ENCODE measurements at places on chromosomes 16 and 17.

DNA sequence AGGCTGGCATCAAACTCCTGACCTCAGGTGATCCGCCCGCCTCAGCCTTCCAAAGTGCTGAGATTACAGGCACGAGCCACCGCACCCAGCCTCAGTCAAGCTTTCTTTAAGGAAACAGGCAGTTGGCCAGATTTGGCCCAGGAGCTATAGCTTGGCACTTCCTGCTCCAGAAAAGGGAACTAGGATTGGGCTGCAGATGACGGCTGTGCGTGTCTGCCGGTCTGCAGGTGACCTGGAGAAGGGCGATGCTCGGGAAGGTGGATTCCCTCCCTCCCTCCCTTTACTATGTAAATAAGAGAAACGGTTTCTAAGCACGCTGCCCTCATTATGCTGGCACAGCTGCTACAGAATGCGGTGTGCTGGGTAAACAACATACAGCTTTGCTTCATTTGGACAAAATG is 215.9 kb downstream of the RPTOR start:
- no peak for DNase-seq

GRCh38 chr16:11392041-11392581 is 46.9 kb downstream of the RMI2 start:
- no peak for DNase-seq

DNA sequence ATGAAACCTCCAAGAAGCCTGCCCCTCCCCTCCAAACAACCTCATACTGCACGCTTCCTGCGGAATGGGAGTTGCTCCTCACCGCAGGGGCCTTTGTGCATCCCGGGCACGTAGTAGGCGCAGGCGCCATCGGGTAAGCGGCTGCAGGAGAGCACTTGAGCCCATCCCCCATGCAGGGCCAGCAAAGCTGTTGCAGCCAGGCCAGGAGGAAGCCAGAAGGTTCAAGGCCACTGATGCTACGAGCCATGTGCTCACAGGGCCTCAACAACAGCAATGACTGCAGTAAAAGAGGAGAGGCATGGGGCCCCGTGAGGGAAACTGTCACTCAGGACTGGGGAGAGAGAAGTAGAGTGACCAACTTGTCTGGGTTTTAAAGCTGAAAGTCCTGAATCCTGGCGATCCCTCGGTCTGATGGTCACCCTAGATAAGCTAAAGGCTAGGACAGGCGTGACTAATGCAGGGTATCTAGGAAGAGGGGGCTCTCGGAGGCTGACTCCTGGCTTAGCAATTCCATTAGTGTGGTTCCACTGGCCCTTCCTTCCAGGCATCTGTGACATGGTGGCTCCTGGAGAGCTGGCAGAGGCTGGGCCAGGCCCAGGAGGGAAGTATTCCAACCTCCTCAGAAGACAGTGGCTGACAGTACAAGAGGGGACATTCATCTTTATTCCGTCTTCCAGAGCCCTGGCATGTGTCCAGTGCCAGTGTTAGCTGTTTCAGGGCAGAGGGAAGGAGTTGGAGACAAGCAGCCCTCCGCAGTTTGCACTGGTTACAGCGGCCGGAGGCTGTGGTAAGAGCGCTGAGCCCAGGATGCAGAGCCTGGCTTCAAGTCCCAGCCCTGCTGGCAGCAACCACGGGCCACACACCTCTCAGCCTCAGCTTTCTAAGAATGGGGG is 20.8 kb downstream of the GOSR2 start:
- DNase-seq = no peak

GRCh38 chr16:56338566-56339318 is 86.6 kb downstream of the AMFR start:
- no peak for DNase-seq

GRCh38 chr17:77973953-77974352 is 15.4 kb downstream of the TNRC6C start:
- no peak for DNase-seq

GRCh38 chr17:36657390-36657762 is 56.0 kb downstream of the MRM1 start:
- no peak for DNase-seq

DNA sequence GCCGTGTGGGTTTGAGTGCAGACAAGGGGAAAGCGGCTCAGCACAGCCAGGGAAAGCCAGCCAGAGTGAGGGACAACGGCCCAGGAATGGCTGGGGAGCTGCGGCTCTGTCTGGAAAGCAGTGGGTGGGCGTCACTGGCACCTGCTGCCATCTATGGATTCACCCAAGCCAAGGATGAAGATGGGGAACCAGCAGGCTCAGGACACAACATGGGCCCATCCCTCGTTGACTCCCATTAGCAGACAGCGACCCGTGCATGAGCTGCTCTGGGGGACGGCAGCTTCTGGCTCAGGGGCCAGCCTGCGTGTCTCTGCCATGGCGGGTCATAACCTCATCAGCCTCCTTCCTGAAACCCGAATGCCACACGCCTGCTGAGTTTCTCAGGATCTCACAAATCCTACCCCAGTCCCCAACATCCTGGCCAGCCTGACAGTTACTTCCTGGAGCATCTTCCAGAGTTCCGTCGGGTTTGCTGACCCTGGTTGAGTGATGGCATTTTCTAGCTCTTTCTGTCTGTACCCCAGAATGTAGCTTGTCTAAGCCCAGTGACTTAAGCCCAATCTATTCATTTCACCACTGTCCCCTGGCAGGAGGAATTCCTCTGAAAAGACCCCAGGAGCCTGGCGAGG is 50.7 kb downstream of the SLC7A5 start:
- no peak for DNase-seq

DNA sequence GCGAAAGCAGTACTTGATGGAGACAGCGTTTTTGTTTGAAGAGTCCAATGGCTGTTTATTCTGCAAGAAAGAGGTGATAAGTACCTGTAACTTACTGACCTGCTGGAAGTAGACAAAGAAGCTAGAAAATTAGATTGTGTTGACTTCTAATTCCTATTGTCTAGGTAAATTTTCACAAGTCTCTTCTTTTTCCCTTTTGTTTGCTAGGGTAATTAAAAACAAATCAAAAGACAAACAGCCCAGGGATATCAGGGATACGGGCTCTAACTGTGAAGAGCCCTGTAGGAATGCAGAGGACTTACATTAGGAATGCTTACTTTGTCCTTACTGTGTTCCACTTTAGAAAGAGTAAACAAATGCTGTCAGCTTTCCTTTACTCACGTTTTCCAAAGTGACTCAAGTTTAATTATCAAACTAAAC is 7.0 kb downstream of the PSME3IP1 start:
- no peak for DNase-seq

GRCh38 chr17:300881-301280 is 51.7 kb downstream of the RPH3AL start:
- no peak for DNase-seq

DNA sequence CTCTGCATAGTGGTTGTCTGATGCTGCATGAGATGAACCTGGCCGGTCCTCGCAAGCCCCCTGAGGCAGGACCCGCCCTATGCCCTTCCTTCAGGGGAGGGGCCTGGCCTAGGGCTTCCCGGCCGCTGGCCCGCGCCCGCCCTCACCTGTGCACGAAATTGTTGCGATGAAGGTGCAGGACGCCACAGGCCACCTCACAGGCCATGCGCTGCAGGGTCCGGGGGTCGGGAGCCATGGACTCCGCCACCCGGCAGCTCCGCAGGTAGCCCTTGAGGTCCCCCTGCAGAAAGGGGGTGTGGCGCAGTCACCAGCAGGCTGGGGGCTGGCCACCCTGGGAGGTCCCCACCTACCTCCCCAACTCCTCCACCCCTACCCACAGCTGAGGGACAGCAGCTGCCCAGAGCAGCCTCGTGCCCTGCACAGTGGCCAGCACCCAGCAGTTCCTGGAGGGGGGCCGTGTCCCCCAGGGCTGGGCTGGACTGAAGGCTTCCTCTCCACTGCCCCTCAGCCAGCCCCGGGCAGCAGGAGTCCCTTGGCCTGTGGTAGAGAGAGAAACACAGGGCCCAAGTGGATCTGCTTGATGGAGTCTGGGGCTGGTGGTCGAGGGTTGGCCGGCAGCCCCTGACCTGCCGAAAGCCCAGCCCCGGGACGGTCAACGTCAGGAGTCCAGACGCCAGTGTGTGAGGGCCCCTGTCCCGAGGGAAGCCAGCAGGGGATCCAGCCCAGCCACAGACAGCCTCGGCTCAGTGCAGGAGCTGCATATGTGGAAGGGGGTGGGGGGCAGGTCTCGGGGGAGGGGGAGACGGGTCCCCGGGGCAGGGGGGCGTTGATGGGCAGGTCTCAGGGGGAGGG is 38.8 kb upstream of the PVALEF start:
- DNase-seq = no peak

GRCh38 chr17:67491009-67491680 is 114.1 kb downstream of the PITPNC1 start:
- no peak for DNase-seq

DNA sequence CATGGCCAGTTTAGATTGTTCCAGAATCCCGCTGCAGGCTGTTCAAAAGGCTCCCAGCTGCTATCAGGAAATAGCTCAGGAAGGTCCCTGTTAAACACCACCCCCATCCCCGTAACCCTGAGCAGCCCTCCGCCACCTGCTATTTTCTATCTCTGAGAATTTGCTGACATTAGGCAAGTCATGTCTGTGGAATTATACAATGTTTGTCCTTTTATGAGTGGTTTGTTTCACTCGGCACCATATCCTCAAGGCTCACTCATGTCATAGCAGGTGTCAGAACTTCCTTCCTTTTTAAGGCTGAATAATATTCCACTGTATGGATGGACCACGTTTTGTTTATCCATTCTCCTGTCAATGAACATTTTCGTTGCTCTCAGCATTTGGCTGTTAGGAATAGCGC is 164.3 kb upstream of the FOXF1 start:
- DNase-seq = no peak

- DNase-seq = no peak
Observed at GRCh38 chr17:67129283-67129682, 84.9 kb downstream of the CACNG1 start.

GRCh38 chr16:81928271-81928918 is 82.9 kb downstream of the SDR42E1 start:
- no peak for DNase-seq

DNA sequence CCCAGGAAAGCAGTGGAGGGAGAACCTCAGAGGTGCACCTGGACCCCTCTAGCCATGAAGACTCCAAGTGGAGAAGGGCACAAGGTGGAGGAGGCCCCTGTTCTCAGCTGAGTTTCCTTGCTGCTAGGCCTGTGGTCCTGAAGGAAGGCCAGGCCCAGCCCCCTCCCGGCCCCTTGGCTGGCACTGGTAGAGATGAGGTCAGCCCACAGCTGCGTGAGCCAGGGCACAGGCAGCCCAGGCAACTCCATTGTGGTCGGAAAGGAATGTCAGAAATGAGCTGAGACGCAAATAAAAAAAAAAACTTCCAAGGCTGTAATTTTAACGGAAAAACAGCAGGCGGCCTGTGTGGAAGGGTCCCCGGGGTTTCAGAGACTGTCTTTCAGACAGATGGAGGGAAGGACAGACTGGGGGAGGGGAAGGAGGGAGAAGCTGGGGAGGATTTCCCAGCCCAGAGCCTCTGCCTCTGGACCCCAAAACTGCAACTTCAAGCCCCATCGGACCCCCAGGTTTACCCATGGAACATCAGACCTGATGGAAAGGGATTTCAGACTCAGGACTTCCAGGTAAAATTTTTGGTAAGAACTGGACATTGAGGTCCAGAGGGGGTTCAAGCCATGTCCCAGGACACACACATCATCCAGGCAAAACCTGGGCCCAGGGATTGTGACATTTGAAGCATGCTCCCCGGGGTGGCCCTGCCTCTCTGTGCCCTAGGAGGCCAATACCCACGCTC is 25.6 kb upstream of the MRPS23 start:
- no peak for DNase-seq

DNA sequence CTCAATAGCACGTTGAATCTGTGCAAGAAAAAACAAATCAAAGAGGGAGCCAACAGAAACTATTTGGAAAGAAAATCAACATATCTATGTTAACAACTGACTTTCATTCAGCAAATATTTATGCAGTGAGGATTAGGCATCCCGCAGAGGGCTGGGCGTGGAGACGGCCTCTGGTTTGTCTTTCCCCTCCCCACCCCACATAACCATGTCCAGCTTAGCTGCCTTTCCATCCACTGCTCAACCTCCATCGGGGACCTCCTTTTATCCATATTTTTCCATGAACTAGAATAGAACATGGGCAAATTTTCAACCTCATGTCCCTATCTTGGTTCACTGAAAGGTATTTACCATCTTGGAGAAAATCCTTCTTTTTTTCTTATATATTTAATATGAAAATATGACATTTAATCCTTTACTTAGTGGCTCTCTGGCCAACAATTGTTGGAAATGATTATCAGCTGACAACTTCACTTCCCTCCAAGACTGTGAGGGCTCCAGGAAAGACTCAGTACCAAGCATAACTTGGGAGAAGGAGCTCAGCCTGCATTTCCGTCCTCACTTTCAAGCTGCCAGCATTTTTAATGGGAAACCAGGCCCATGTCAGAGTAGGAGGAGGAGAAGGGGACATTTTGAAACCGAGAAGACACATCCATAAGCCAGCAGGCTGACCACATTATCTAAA is 462.6 kb upstream of the MAF start:
- no peak for DNase-seq

DNA sequence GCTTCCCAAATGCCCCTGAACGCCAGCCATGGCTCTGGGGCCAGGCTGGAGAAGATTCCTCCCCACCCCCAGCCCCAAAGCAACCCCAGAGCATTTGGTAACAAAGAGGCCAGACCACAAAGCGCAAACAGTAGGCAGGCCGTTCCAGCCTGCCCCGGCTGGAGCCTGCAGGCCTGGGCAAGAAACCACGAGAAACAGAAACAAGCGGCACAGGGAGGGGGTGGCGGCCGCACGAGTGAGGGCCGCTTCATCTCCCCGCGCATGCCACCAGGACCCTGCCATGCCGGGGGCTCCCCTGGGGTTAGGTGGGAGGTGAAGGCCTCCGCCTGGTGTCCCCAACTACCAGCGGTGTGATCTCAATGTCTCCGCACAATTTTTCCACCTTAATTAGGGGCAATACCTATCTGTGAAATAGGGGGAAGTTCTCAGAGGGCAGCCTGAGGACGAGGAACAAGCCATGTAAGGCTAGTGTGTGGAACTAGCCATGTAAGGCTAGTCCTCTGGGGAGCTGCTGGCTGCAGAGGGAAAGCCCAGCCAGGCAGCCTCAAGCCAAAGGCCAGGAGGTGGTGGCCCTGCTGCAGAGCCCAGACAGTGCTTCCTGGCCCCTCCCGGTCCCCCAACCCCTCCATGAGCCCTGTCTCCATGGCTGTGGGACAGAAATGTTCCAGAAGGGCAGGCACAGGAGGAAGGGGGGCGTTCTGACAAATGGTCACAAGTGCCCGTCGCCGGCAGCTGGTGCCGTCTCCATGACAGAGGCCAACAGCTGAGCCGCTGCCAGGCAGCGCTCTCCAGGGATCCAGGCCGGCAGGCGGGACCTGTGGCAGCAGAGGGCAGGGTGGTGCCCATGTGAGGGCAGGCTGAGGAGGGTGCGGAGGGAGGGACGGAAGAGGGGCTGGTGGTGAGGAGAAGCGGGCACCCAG is 14.5 kb upstream of the MTSS2 start:
- DNase-seq = no peak

DNA sequence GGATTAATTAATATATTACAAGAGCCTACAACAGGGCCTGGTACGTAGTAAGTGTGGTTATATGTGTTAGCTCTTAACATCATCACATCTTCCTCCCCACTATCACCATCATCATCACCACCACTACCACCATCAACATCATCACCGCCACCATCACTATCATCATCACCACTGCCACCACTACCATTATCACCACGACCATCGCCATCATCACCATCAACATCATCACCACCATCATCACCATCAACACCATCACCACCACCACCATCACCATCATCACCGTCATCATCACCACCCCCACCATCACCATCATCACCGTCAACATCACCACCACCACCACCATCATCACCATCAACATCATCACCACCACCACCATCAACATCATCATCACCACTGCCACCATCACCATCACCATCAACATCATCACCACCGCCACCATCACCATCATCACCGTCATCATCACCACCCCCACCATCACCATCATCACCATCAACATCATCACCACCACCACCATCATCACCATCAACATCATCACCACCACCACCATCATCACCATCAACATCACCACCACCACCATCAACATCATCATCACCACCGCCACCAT is 7.8 kb upstream of the IL4R start:
- DNase-seq = no peak

Data from stimulated activated CD4-positive, alpha-beta T cell treated with anti-CD3 and anti-CD28 coated beads, Interleukin-4, amount 100 ng/mL, for 48 hours (primary cell).